SK-N-MC (cell line): ENCODE measurements at places on chromosomes 1 and 21.

DNA sequence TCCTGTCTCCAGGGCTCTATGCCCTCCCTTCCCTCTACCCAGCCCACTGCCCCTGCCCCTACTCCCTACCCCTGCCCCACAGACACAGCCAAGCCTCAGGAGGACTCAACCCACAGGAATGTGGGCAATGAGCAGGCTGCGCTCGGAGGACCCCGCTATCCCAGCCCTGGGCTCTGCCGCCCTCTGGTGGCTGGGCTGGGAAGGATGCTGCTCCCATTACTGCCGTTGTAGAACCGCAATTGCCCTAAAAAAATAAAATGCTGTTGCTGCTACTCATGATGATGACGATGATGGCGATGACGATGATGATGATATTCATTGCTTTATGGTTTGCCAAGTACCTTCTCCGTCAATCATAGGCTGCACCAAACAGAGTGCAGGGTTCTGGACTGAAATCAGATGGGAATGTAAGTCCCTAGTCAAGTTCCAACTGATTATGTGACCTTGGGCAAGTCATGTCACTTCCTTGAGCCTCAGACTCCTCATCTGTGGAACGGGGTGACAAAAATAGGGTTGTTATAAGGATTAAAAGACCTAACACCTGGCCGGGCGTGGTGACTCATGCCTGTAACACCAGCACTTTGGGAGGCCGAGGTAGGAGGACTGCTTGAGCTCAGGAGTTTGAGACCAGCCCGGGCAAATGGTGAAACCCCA, 24.6 kb downstream of the ARHGEF19 start:
- DNase-seq: no peak

DNA sequence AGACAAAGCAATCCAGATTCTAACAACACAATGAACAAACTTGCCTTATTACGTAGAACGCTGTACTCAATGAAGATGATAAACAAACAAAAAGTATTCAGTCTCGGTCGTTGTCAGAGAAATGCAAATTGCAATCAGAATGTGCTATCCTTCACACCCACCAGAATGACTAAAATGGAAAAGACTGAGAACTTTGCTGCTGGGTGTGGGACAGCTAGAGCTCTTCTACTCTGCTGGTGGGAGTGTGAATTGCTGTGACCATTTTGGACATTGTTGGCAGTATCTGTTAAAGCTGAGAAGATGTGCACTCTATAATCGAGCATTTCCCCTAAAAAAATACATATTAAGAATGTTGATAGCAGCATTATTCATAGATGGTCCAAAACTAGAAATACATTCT, 111.4 kb downstream of the PEX14 start:
- DNase-seq: no peak

DNA sequence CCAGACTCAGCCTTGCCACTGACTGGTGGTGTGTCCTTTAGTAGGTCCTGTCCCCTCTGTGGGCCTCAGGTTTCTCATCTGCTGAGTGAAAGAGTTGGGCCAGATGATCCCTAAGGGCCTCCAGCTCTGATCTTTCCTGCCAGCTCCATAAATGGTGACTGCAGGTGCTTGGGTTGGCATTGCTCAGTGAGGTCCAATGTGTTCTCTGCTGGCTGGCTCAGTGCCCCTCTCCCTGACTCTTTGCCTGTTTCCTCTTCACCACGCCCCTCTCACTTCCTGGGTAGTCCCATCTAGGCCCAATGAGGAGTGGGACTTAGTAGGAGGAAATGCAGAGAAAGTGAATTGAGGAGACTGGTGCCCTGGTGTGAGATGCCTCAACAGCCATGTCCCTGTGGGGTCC, 36.6 kb downstream of the UBE2T start:
- no peak for DNase-seq

DNA sequence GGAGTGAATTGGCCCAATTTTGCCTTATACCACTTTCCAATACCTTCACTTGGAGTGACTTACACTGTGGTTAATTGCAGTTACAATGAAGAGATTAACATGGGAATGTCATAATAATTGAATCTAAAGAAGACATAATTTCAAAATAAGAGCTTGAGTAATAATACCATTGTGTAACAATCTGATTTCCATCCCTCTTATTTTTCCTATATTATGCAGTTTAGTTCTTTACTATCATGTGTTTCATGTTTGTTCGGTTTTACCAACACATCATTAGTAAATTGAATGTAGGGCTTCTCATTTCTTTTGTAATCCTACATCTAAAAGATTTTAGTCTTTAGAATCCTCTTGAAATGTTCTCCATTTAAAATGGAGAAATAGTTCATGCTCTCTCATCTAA, 19.2 kb upstream of the XPR1 start:
- no peak for DNase-seq

DNA sequence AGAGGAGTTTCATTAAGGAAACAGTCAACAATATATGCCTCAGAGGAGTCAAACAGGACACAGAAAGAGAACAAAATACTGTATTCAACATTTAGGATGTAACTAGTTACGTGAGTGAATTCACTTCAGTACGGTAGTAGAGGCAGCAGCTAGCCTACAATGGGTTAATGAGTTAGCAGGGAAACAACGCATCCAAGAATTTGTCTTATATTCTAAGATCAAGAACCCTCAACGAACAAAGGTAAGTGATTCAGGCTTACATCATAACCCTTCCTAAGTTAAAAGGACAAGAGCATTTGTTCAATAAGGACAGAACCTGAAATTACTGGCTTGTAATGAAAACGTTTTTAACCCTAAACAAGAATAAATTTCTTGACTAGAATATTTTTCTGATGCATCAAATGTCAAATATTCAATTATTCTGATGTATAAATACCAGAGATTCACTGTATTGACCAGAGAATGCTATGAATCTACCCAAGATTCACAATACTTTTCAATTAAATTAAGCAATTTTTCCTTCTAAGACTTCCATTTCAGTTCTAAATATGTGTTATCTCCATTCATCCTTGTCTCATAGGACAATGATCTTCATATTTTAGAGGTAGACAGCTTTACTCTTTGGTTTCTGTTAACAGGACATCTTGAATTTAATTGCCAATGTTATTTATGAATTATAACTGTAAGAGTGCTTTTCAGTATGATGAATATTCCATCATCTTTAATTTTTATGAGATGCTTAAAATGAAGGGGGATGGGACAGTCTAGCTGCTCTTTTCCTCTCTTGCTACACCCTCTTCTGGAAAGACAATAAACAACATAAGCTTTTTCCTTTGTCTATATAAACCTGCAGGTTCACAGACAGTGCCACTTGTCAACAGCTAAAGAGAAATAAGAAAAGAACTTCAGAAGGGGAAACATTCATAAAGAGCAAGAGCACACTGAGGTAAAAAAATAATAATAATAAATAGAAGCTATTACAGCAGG, 209.5 kb downstream of the SMYD3 start:
- no peak for DNase-seq

GRCh38 chr21:19608101-19608621, 1204.6 kb upstream of the TMPRSS15 start:
- DNase-seq: no peak

- DNase-seq: no peak
These were observed 3.5 kb upstream of the SPEN start for GRCh38 chr1:15843826-15844572.

GRCh38 chr1:209755256-209755655, 597 bp upstream of the TRAF3IP3 start:
- no peak for DNase-seq

- DNase-seq: no peak
These were observed 34.6 kb downstream of the CFAP74 start for GRCh38 chr1:1968767-1969504.

DNA sequence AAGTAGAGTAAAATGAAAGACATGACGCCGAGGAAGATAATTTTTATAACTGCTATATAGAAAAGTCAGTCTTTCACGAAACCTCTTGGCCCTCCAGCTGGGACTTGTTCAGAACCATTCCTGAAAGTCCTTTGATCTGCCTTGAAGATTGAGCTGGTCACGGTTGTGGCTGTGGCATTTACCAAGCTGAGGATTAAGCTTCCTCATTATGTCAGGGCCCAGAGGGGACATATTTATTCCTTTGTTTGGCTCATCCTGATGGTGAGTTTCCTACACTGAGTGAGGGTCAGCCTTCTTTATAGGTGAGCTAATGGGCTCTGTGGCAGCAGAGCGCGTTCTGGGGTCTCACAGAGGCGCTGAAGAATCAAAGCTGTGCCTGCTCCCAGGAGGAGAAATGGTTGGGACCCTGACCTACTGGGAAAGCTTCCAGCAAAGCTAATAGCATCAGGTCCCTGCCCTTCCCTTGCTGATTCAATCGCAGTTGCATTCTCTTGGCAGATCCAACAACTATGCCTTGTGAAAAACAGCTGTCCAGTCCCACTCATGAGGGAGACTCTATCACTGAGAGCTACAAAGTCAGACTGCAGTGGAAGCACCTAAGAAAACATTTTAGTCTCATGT, 43.2 kb upstream of the PBX1 start:
- DNase-seq: no peak

GRCh38 chr1:57637155-57637554, 213.3 kb upstream of the DAB1 start:
- DNase-seq: no peak

GRCh38 chr21:32537569-32537881, 47.8 kb downstream of the TCP10L start:
- no peak for DNase-seq

DNA sequence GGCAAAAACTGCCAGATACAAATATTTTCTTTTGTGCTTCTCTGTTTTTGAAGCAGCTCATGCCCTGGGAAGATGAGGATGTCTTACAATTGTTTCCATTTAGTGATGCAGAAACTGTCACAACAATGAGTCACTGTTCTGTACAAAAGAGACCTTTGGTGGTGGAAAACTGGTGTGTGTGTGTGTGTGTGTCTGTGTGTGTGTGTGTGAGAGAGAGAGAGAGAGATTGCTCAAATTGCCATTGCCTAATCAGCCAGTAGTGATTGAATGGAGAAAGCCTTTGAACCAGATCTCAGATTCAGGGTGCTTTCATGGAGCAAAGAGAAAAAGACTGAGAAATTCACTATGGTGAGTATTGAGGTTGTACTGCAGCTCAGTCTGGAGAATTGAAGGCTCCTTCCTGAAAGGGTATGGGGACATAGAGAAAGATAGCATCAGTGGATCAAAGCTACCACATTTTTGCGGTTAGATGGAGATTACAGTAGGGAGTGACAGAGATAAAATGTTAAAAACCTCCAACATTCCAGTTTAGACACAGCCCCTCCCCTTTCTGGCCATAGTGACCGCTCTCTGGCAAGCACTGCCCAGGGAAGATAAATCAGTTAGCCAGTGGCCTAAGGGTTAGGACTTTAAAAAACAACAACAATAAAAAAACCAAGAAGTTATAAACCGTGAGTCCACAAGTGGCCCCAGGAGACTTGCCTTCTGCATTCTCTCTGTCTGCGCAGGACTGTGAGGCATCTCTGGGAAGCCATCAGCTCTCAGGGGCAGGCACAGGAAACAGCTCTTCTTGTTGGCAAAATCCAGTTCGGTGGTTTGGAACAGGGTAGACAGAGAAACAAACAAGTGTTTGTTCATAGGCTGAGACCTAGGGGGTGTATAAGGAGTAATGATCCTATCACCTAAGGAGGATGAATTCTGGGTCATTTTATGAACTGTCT, 406.5 kb downstream of the DUSP10 start:
- DNase-seq: no peak

DNA sequence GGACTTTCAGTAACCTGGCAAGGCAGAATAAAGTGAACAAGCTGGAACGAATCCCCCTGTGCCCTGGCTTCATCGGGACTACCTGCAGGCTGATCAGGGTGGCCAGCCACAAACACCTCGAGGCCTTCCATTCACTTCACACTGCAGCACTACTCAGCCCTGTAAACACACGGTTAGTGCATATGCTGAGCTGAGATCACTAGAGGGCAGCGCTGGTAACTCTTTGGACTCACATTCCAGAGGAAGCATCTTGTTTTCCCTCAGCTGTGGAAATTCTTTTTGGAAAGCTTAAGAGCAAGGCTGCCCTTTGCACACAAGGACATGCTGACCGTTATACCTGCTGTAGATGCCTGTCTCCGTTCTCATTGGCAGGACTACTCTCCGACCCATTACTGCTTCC, 32.1 kb downstream of the PCSK9 start:
- DNase-seq: peak; percentile 3
